ENCODE measurements at places on chromosomes 11 and 22.

DNA sequence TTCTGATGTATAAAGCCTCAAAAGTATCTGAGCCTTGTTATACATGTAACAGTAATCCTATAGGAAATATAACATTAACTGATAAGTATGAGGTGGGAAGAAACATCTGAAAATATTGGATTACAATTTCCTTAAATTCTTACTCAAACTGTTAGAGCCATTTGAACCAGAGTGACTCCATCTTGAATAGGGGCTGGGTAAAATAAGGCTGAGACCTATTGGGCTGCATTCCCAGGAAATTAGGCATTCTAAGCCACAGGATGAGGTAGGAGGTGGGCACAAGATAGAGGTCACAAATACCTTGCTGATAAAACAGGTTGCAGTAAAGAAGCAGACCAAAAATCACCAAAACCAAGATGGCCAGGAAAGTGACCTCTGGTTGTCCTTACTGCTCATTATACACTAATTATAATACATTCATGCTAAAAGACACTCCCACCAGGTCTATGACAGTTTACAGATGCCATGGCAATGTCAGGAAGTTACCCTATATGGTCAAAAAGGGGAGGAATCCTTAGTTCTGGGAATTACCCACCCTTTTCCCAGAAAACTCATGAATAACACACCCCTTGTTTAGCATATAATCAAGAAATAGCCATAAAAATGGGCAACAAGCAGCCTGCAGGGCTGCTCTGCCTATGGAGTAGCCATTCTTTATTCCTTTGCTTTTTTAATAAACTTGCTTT lies 114.9 kb downstream of the PGR start:
- DNase-seq, result no peak

DNA sequence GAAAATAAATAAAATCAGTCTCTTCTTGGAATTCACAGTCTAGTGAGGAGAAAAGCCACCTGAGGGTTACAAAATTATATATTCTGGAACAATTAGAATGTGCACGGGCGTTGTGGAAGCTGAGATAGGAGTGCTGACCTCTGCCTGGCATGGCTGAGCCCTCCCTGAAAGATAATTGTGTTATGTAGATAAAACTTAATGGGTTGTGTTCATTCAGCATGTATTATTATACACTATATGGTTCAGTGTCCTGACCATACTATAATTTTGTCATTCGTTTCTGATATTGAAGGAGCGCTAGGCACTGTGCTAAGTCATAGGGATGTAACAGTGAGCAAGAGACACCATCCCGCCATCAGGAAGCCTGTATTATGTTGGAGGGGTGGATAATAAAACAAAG lies 3.7 kb downstream of the ACAT1 start:
- no peak for DNase-seq

DNA sequence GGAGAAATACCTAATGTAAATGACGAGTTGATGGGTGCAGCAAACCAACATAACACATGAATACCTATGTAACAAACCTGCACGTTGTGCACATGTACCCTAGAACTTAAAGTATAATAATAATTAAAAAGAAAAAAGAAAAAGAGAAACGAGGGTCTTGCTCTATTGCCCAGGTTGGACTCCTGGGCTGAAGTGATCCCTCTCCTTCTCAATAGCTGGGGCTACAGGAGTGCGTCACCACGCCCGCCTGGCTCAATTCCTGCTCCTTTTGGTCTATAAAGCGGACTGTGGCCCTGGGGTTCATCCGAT lies 521 bp upstream of the PTS start:
- DNase-seq, result peak; percentile 73

DNA sequence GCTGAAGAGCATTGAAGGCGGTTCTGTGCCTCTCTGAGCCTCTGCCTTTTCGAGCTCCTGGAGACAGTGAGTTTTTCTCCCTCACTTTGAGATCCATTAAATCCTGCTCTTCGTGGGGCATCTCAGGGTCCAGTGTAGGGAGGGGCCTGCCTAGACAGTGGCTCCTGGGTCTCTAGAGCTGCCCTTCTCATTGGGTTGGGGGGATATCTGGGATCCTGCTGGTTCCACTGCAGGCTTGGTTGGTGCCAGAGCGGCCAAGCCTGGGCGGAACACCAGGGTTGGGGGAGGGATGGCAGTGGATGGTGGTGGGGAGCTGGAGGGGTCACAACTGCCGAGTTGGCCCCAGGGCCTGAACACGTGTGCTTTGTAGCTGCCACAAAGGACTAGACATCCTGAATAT lies 52.2 kb upstream of the CARS1 start:
- no peak for DNase-seq

GRCh38 chr11:86577644-86578636 lies 94.5 kb downstream of the ME3 start:
- DNase-seq, result peak; percentile 93

- no peak for DNase-seq
Observed at GRCh38 chr11:11620173-11620920, 1.5 kb downstream of the GALNT18 start.

- DNase-seq, result peak; percentile 94
Observed at GRCh38 chr11:762421-763072, 14.7 kb downstream of the GATD1 start.

DNA sequence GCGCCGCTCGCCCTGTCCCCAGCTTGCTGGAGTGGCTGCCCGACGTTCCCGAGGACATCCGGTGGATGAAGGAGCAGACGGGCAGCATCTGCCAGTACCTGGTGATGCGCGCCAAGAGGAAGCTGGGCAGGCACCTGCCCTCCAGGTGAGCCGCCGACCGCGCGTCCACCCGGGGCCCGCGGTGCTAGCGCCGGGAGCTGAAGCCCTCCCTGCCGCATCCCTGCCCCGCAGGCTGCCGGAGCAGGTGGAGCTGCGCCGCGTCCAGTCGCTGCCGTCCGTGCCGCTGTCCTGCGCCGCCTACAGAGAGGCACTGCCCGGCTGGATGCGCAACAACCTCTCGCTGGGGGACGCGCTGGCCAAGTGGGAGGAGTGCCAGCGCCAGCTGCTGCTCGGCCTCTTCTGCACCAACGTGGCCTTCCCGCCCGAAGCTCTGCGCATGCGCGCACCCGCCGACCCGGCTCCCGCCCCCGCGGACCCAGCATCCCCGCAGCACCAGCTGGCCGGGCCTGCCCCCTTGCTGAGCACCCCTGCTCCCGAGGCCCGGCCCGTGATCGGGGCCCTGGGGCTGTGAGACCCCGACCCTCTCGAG lies 3.3 kb upstream of the CRACR2B start:
- DNase-seq, result no peak

DNA sequence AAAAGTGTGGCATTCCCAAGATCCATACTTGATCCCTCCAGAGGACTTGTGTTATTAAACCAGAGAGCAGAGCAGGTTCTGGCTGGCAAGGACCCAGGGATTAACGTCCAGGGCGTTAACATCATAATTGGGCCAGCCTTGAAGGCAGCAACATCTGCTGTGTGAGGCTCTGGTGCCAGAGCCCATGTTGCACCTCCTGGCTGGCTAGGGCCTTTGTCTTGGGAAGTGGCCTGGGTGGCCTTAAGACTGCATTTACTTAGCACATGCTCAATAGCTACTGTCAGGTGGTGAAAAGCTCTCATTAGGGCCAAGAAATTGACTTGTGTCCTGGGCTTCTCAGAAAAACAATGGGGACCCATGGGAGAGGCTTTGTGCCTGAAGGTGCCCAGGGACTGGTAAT lies 66.6 kb downstream of the CACNG2 start:
- DNase-seq, result no peak

- DNase-seq, result no peak
Observed at GRCh38 chr11:25535467-25536272, 796.3 kb upstream of the ANO3 start.

DNA sequence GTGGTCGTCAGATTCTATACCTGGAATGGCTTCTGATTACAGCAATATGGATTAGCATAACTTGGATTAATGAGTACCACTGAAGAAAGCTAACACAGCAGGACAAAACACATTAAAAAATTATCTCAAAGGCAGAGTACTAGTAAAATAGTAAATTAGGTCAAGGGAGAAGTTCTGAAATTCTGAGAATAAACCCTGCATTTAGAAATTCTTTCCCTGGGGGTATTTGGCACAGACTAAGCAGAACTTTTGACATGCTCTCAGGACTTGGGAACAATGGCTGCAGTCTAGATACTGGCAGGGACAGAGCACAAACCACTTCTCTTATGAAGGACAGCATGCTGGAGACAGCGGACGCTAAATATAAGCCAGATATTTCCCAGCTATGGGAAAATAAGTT lies 85.6 kb upstream of the GRIA4 start:
- no peak for DNase-seq

DNA sequence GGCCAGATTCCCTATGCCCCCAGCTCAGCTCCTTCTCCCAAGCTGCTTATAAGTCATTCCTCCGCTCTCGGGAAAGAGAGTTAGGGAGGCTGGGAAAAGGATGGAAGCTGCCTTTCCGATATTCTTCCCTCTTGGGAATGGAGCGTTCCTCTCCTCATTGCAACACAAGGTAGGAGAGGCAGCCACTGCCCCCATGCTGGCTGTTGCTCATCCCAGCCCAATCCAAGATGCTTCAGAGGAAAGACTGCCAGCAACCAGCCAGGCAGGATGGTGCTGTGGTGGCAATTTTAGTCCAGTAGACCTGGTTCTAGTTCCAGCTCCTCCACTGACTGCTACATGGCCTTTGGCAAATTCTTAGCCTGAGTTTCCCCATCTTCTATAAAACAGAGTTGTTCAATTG lies 13.7 kb upstream of the C11orf96 start:
- no peak for DNase-seq

- DNase-seq, result no peak
Observed at GRCh38 chr11:2270322-2271076, at the start of gene ASCL2. TSS of gene ASCL2 (minus strand) at chr11:2270588. CDS start at chr11:2270332, 256 bp downstream.

- no peak for DNase-seq
Observed at GRCh38 chr11:78808923-78809322, 234.3 kb upstream of the NARS2 start.

- DNase-seq, result no peak
Observed at GRCh38 chr11:10588904-10589303, 20.4 kb upstream of the LYVE1 start.

DNA sequence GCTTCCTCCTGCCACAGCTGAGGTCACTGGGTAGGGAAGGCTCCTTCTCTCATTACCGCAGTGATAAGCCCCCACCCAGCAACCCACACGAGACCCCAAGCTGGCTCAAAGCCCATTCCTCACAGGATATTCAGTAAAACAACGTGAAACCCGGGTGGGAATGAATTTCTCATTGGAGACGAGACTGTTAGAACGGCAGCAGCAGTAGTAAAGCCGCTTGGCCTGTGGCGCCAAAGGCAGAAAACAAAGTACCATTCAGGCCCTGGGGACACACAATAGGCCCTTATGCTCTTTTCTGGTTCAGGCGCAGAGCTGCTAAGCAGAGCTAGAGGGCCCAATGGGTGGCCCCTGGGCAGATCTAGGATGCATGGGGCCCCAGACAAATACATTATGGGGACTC lies 45.3 kb downstream of the PC start:
- DNase-seq, result no peak

GRCh38 chr22:44351685-44352377 lies 39.1 kb upstream of the SHISAL1 start:
- DNase-seq, result peak; percentile 82

DNA sequence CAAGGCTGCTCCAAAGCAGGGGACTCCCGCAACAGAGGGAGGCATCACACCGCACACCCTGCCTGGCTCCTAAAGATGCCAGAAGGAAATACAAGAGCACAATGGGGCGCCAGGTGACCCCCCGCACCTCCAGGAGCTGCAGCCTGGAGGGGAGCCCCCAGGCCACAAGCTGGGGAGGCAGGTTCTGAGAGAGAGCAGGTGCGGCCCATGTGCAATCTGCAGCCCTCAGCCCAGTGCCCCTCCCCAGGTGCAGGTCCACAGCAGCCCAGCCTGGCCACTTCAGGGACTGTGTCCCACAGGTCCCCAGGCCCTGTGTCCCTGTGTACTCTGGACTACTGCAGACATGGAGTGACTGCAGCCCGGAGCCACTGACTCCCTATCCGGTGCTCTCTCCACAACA lies 13.1 kb downstream of the WNT7B start:
- DNase-seq, result no peak

GRCh38 chr11:113083571-113083970 lies 122.4 kb downstream of the NCAM1 start:
- DNase-seq, result no peak

- DNase-seq, result no peak
Observed at GRCh38 chr11:64542172-64543125, 48.6 kb upstream of the SLC22A12 start.

GRCh38 chr11:201966-202365 lies 5.2 kb downstream of the BET1L start:
- no peak for DNase-seq

DNA sequence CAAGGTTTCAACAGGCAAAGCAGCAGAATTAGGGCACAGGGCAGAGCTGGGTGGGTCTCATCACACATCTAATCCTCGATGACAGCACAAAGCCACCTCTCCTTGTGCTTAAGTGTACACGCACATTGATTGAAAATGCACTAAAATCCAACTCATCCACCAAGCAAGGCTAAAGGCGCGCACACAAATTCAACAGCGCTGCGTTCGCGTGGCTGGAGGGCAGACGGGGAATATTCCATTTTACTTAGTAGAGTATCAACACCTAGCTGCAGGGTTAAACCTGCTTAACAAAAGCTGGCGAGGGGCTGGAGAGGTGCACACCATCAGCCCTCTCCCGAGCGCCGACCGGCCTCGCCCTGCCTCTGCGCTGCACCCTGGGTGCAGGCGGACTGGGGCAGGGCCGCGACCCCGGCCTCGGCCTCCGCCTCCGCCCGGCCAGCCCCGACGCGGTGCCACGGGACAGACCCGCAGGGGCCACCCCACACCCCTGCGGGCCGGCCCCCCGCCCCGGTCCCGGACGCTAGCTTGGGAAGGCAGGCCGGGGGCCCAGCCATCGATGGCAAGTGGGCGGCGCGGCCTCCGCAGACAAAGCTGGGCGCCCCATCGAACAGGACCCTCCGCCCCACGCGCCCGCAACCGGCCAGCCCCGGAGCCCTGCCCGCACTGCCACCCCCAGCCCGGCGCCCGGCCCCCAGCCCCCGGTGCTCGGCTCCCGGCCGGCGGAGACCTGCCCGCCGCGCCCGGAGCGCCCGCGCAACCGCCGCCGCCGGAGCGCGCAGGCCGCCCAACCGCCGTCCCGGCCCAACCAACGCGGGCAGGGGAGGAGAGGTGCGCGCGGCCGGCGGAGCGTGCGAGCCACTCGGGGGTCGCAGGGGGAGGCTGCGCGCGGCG lies 929 bp downstream of the PRDM10 start:
- peak; percentile 17 for DNase-seq

- DNase-seq, result no peak
Observed at GRCh38 chr22:23774922-23775436, 2.3 kb downstream of the MMP11 start.

- DNase-seq, result no peak
Observed at GRCh38 chr11:2459016-2459725, 14.4 kb downstream of the KCNQ1 start.

Measured in HCEC 1CT (cell line).